ENCODE measurements at places on chromosomes 11 and 22.

DNA sequence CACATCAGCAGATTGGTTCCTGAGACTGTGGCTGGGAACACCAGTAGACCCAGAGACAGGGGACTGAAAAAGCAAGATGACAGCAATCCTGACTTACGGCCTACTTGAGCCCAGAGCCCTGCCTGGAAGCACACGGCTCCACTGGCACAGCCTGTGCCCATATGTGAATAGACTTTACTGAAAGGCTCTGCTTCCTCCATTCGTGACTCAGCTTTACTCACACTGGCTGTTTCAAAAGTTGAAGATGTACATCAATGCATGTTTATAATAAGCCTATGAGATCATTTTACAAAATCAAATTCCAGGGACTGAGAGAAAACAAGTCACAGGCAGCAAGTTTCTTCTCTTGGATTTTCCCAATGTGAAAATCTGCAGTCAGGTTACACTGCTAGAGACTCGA lies 134.6 kb upstream of the TEAD1 start:
- no peak for DNase-seq

DNA sequence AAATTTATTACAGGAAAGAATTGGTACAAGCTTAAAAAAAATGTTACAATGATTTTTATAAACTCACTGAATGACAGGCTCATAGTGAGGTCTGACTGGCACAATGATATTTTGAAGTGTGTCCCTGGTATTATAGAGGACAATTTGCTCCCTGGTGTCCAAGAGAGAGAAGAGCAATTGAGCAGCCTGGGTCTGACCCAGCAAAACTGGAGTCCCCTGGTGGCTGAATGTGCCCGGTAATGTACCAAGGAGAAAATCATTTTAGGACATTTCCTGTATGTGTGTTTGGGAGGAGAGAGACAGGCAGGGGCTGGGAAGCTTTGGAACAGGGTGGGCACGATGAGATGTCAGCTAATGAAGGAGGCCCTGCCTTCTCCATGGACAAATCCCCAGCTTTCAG lies 125.3 kb downstream of the APOL5 start:
- peak; percentile 44 for DNase-seq

DNA sequence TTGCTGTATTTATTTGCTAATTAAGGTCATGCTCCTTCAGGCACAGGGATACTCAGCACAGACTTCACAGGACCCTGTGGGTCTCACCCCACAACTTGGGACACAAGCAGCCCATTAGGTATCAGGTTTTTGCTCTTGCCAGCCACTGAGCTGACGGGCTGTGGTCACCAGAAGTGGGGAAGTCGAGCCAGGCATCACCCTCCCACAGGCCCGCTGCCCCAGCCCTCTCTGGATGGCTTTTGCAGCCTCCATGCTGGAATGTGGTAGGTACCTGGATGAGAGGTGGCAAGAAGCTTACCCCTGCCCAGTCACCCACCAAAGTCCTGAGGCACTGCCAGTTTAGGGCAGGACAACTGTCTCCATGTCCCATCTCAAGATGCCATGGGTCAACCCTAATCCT lies 88.4 kb downstream of the PAX6 start:
- DNase-seq: no peak

- peak; percentile 95 for DNase-seq
Observed at GRCh38 chr11:73376160-73376802, at the start of gene RELT. TSS of gene RELT (plus strand) at chr11:73376399. CDS start at chr11:73389137, 12,738 bp downstream.

GRCh38 chr11:64892411-64892831 lies 14.0 kb upstream of the EHD1 start:
- no peak for DNase-seq

DNA sequence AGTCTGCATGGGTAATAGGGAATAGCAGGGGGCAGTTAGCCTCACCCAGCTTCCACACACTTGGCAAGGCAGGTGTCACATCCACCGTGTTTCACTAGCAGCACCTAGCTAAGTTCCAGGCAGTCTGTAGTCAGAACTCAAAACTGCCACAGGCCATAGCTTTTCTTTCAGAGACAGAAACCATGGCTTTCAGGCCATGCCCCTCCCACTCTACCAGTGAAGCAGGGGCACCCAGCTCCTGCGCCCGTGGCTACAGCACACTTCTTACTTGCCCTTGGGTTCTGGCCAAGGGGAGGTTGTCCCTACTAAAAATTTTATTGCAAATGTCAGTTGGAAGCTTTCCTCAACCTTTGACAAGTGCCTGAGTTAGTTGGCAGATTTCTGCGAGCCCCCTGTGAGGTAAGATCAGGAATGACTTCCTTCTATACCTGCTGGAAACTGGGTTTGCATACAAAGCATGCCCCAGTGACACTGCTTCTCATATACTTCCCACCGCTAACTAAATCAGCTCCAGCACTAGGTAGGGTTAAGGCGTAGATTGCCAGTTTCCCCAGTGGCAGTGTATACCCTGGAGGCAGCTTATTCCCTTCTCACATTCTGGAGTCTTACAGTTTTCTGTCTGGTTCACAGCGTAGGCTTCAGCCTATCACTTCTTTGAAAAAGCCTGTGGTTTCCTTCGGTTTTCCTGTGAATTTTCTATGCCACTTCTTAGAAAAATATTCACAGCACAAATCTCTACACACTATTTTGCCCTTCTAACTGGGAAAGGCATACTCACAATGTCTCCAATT lies 139.0 kb upstream of the LUZP2 start:
- DNase-seq: no peak

GRCh38 chr11:35308157-35308556 lies 111.2 kb downstream of the SLC1A2 start:
- DNase-seq: peak; percentile 89

DNA sequence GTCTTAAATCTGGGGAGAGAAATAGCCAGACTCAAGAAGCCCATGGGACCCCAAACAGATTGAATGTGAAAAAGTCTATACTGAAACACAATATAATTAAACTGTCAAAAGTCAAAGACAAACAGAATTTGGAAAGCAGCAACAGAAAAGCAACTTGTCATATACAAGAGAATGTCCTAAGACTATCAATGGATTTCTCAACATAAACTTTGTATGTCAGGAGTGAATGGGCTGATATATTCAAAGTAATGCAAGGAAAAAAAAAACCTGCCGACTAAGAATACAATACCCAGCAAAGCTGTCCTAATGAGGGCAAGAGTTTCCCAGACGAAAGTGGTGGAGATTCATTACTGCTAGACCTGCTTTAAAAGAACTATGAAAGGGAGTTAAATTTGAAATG lies 73.2 kb downstream of the TBC1D22A start:
- DNase-seq: no peak

GRCh38 chr11:79822766-79823165 lies 381.9 kb upstream of the TENM4 start:
- DNase-seq: no peak

DNA sequence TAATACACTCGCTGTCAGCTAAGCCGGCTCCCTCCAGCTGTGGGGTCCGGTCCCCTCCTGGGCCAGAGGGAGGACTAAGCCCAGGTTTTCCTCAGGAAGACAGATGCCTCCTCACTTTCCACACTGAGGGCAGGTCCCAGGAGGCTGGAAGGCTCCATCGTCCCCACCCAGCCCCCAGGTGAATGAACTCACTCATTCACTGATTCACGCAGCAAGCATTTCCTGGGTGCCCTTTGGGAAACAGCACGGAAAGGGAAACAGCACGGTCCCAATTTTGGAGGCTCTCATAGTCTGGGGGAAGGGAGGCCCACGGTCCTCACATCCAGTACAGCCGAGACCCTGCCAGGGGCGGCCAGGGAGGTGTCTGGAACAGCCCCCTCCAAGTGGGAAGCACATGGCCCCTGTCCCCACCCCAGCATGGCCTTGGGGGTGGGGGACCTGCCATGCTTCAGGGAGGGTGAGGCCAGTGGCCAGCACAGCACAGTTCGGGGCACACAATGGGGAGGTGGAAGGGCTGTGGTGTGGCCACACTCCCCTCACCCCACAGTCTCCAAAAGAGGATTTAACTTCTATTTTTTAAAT lies 9.3 kb upstream of the TH start:
- DNase-seq: no peak

DNA sequence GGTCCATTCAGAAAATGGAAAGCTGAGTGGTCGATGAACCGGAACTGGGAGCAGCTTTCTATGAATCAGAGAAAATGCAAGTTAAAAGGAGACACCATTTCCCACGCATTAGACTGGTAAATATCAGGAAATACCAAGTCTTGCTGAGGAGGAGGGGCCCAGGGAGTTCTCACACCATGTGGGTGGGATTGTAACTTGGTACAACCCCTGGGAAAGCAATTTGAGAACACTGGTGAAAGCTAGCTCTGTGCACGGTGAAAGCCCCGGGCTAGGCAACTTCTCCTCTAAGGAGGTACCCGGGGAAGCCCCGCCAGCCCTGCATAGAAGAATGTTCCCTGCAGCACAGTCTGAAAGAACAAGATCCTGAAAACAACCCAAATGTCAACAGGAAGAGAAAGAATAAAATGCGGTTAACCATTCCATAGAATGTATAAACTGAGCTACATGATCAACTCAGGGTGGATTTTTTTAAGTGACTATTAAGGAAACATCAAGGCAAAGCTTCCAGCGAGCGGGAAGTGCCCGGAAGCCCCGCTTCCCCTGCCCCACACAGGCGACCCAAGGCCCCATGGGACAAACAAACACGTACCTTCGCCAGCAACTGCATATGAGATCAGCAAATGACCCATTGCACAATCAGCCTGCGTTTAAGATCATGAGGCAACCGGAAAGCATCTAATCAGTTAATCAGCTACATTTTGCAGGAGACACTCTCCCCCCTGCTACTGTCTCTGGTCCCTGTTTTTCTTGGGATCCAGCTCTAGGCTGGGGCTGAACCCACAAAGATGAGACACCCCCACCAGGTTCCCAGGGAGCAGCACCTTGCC lies 11.3 kb downstream of the SHANK2 start:
- peak; percentile 87 for DNase-seq

DNA sequence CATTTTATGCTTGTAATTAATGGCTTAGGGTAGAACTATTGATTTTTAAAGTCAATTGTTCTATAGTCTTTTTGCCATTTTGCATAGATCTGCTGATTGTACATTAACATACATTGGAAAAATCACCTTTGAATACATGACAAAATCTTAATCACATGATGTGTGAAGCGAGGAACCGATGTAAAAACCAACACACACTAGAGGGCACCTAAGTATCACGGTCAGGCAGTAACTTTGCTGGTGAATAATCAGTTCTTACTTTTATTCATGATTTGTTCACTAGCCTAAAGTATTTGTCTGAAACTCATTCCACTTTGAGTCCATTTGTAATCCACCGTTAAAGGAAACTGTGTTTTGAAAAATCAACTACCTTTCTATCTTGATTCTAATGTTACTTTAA lies 28.2 kb downstream of the JHY start:
- peak; percentile 37 for DNase-seq

Data from suppressor macrophage treated with lipopolysaccharide for 1 hour (primary cell).